ENCODE measurements at places on chromosomes 6 and 20.

DNA sequence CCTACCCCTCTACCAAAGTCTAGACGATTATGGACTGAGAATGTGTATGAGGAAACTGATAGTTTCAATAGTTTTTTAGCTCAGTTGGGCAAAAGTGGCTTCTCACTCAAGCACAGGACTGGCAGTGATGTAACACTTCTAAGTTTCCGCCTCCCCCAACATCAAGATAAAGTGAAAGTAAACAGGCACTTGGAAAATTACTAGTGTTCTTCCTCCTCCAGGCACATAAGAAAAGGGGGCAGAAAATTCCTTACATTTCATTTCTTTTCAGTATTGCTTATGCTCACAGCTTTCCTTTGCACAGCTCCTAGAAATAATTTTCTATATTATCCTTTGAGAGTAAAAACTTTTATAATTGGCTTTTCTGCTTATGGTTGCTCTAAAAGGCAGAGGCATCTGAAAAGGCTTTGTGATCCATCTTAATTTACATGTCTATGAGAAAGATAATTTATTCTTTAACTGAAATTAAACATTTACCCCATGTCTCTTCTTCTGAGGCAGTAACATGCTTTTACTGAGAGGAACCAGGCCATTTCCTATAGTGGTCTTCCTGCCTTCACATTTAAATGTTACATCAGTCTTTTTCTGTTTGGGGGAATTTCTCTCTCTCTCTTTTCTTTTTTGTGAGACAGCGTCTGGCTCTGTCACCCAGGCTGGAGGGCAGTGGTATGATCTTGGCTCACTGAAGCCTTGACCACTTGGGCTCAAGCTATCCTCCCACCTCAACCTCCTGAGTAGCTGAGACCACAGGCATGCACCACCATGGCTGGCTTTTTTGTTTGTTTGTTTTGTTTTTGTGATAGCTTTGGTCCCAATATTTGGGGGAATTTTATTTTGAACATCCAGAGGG lies 65.0 kb upstream of the EEF1A1 start:
- DNase-seq: no peak

GRCh38 chr20:20926222-20926905 lies 179.8 kb downstream of the LINC00237 start:
- no peak for DNase-seq

DNA sequence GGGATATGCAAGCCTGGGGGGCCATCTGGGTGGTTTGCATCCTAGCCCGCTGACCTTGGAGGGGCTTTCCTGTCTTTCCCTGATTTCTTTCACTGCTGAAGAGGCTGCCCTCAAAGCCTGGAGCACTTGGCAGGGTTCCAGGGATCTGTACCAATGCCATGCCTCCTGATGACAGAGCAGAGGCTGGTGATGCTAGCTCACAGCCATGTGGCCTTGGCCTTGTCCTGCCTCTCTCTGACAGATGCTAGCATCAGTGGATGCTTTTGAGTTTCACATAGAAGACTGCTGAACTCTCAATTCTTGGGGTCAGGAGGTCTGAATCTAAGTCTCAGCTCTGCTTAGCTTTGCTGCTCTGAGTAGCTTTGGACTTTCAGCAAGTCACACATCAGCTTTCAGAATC lies 21.9 kb upstream of the RREB1 start:
- no peak for DNase-seq

- DNase-seq: no peak
Observed at GRCh38 chr20:24585796-24586522, 116.5 kb downstream of the SYNDIG1 start.

- no peak for DNase-seq
Observed at GRCh38 chr20:36070451-36070850, 84.1 kb upstream of the EPB41L1 start.
